Mesenchymal stem cell (in vitro differentiated cells and primary cell): ENCODE measurements at places on chromosomes 4 and X.
A peak's percentile ranks its signal among the peaks of the same experiment; 100 is the strongest.

DNA sequence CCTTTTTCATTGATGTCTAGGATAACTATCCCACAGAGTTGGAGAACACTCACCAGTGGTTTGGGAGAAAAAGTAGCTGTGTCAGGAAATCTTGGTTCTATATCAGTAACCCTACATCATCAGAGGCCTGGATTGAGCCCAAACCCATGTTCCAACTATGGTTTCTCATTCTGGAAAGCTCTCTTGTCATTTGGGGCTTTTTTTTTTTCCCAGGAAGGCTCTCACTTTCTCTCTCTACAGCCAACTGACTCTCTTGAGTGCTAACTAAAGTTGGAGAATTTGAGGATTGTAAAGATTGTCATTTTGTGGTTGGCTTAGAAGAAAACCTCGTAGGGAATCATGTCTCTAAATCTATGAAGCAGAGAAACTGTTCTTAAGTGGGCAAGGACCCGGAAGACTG is 228.2 kb upstream of the DIPK2B start:
- DNase-seq, result no peak

GRCh38 chr4:181569553-181569952 is 673.6 kb upstream of the TENM3 start:
- peak; percentile 17 for DNase-seq

DNA sequence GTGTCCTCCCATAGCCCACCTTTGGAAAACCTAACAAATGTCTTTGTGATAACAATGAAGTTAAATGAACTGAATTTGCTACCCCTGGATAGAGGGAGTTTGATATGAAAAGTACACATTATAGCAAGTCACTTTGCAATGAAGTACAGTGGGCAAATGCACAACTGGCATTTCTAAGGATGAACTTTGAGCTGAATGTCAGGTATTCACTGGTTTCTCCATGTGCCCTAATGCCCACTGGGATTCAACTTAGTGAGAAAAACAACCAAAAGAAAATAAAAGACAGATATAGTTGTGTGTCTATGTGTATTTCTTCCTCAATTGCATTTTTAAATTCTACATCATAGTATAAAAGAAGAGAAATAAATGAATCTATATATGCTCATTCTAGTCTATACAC is 51.0 kb downstream of the PAPSS1 start:
- no peak for DNase-seq

- DNase-seq, result peak; percentile 90
These were observed 28.4 kb downstream of the DDX60L start for GRCh38 chr4:168451744-168452390.

DNA sequence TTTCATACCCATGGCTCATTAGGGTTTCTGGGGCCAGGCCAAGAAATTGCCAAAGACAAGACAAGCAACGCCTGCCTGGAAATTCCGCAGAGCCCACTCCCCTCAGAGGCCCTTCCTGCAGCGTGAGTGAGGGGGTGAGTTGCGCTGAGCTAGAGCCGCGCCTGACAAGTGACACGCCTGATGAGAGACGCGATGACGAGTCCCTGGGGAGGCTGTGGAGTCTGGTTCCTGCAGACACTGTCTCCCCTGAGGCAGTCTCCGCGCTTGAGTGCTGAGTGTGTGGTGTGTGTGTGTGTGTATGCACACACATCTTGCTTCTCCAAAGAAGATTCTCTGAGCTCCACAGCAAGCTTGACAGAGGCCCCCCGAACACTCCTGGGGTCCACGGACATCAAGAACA is 269.8 kb downstream of the BCOR start:
- no peak for DNase-seq

GRCh38 chrX:54639346-54640102 is 109.5 kb downstream of the GNL3L start:
- DNase-seq, result peak; percentile 98

DNA sequence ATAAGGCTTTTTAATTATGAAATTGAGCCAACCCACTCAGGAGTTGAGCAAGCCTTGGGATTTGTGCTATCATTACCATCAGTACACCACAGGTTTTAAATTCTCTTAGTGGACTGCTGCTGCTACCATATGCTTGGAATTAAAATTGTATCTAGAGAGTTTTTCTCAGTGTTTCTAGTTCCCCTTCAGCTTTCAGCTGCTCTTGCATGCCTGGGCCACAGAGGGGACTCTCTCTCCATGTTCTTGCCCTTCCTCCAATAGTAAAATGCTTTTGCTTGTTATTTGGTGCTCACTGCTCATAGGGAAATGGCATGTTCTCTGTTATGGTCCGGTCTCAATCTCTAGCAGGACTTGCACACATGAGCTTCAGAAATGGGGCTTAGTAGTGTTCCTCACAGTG is 101.9 kb downstream of the IGSF1 start:
- DNase-seq, result no peak

DNA sequence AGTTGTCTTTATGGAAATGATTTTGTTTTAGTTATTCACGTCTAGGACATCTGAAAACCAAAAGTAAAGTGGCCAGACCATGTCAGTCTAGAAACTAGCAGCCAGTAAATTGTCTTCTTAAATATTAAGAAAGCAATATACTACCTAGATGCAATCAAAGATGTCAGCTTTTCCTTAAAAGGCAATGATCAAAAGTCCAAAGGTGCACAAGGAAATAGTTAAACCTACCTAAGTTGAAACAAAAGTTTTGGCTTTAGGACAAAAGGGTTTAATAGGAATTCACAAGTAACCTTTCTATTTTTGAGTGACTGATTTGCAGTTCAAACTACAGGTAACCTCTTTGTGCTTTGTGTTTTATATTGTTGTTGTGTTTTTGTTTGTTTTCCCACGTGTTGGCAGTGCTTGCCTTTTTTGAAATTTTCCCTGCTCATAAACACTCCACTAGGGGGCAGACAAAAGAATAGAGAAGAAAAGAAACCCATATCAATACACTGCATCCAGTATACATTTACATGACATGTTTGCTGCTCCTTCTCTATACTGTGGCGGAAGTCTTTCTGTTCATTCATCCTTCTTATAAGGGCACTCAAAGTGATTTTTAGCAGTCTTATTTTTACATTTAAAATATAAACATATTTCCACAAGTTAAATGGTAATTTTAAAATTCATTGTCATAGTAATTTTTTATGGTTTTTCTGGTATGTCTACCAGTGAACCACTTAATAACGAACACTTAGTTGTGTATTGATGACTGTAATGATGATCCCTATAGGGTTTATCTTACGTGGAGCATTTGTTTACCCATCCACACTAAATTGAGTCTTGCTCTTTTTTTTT is 62.7 kb downstream of the GAB1 start:
- DNase-seq, result peak; percentile 60

DNA sequence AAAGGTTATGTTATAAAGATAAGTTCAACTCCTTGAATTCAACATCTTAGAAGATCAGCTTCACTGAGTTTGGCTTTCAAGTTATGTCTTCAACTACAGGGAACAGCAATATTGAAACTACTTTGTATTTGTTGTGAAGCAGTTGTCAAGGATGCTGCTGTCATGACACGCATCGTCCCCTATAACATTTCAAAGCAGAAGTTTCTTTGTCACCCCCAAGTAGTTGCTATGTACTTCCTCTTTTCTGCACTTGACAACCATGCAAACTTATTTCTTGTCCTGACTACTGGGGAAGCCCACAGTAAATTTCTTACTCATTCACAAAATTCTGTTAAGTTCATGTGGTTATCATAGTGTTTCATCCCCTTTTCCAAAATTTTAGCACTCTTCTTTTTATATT is 14.3 kb downstream of the ANTXR2 start:
- peak; percentile 69 for DNase-seq

DNA sequence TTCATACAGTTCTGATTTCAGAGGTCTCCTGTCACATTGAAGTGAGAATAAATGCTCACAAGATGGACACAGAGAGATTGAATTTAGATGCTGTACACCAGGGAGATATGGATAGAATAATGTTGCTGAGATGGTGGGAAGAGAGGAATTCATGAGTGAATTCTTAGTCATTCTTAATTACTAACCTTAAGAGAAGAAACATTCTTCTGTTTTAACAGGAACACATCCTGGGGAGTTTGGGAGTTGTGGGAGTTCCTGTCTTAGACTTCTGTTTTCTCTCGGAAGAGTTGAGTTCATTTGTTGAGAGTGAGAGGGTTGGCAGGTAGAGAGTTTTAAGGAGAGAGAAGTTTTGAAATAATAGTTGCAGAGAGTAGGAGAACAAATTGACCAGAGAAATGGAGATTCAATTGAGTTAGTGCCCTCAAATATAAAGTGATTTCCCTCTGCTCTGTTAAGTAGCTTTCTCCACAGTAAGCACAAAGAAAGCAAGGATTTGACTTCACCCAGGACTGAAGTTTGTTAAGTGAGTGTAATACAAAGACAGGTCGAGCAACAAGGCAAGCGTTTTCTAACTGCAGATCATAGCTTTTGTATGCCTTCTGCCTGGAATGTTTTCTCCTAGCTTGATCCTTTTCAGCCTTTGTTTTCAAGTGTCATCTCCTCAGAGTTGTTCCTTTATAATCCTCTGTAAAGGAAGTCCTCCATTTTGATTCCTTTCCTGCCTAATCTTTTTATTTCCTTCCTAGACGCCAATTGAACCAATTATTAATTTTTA is 205.9 kb downstream of the RAPGEF2 start:
- peak; percentile 27 for DNase-seq

DNA sequence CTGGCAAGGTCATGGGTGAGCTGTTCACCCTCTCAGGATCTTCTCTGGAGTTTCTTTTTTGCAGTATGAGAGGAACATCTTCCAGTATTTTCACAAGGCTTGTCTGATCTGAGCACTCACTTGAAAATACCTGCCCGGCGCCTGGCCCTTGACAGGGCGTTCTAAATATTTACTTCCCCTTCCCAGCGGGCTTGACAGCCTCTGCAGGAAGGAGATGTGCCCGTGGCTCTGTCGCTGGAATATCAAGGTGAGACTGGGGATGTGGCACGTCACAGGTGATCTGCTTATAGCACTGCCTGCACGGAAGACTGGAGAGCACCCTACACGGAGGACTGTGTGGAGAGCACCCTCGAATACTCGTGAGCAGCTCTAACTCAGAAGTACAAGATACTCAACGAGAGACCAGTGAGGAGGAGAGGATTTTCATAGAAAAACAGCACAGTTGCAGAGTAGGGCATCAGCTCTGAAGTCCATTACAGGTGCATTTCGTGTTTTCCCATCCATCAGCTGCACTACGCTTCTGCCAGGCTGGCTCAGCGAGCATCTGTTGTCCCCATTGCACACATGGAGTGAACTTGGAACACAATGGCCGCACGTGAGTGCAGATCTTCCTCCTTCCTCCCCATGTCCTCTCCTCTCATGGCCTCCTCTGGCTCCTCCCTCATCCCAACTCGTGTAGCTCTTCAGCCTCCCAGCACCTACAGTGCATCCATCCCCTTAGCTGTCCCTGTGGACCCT is 32.1 kb downstream of the ZBTB49 start:
- no peak for DNase-seq

DNA sequence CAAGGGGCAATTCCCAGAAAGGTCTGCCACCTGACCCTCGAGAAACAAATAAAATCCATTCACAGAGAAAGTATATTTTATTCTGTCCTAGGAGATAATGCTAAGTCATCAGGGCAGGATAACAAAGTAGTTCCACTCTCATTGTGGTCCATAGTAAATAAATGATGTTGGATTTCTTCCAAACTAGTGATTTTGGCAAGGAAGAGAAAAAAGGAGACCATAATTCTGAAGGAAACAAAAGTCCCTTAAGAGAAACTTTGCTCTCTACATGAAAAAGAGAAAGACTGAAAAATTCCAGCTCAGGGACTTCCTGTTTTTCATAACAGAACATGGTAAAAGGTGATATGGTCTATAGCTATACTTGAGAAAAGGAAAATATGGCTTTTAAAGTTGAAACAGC is 71.5 kb upstream of the DDX60 start:
- no peak for DNase-seq

GRCh38 chr4:185637163-185637875 is 102.0 kb upstream of the PDLIM3 start:
- DNase-seq, result no peak

DNA sequence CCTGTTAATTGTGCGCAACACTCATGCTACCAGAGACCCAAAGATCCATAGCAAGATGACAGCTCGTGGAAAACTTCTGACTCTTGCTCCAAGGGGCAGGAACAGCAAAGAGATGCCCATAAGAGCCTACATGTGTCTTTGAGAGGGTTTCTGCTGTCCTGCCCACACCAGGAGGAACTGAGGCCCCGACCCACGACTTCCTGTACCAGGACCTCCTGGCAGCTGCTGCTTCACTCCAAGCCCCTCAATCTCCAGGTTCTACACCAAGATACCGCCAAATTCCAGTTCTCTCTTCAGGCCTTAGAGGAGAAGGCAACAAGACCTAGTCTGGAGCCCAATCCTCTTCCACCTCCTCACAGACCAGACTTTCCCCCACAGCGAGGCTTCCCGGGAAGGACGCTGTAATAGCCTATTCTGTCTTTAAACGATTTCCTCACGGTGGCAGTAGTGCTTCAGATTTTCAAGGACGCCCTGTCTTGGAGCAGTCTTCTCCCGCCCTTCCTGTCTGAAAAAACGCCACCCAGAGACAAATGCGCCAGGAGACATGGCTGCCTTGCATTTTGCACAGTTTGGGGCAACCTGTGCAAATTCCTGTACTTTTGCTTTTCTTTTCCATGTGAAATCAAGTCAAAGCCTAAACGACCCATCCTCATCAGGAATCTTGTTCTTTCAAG is 230.2 kb upstream of the STK26 start:
- no peak for DNase-seq

DNA sequence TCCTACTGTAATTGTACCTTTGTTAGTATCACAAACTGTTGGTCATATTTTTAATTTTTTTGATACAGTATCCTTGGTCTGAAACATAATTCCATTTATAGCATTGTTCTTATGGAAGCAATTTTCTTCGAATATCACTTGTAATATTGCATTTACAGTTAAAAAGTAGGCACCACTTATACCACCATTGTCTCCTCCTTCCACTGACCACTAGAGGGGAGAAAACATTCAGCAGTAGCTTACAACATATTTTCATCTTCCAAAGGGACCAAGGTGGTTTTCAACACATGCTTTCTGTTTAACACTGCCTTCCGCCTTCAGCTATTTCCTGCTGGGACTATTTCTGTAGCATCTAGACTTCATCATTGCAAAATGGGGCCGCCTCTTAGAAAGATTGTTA is 146.2 kb downstream of the COL4A6 start:
- DNase-seq, result no peak

DNA sequence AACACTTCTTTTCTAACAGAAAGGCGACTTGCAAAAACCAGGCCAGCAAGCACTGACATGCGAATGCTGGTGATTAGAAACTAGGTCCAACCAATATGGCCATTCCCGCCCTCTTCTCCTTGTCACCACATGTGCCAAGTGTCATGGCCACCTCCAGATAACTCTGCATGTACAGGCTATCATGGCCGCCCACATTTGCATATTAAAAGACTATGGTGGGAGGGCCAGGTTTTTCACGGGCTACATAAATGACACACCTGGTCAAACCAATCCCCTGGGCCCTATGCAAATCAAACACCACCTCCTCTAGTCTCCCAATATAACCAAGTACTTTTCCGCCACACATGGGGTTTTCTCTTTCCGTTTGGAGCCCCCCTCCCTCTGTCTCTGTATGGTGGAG is 40.1 kb downstream of the NUDT11 start:
- DNase-seq, result no peak

DNA sequence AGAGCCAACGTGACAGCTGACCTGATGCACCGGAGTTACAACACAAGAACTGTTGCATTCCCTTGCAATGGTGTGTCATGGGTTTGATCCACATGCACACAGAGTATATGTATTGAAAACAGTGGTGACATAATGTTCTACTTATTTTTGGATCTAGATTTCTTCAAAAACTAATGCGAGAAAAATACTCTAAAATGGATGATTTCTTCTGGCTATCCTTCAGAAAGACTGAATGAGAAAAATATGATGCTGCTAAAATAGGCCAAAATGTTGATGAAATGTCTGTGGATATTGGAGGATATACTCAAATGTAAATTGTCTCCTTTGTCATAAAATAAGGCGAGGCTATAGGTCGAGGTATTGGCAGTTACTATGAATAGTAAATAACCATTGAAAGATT is 30.4 kb downstream of the LIMCH1 start:
- no peak for DNase-seq
